ENCODE measurements at places on chromosomes 16 and 17.

GRCh38 chr16:56630134-56630533 lies 2.3 kb upstream of the MT1M start:
- no peak for DNase-seq

GRCh38 chr17:64658931-64659330 lies 3.2 kb downstream of the SMURF2 start:
- DNase-seq, result no peak

DNA sequence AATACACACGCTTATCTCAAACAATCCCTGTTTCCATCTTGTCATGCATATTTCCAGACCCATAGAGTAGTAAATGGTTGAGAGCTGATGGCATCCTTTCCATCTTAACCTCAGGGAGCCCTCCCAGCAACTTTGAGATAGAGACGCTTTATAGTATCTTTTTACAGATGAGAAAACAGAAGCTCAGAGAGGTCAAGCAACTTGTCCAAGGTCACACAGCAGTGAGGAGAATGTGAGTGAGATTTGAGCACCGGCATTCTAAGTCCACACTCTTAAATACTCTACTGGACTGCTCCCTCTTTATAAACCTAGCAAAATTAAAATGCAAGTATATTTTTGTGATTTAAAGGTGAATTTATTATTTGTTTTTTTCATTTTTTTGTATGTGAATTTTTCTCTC lies 19.9 kb upstream of the KCNG4 start:
- DNase-seq, result no peak

DNA sequence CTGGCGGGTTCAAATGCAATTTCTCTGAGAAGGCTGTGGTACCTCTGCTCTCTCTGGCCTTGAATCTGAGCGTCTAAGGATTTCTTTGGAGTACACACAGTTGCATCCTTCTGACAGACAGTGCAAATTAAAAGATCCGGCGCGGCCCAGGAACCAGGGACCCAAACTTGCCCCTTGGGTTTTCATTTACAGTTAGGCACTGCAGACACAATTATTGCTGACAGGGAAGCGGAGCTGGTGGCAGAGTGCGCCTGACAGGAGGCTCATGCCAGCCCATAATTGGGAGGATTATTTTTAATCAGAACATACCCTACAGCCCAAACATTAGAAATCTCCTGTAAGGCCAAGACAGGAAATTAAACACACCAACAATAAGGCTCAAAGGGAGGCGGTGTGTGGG lies 1023.4 kb upstream of the RBFOX1 start:
- no peak for DNase-seq

DNA sequence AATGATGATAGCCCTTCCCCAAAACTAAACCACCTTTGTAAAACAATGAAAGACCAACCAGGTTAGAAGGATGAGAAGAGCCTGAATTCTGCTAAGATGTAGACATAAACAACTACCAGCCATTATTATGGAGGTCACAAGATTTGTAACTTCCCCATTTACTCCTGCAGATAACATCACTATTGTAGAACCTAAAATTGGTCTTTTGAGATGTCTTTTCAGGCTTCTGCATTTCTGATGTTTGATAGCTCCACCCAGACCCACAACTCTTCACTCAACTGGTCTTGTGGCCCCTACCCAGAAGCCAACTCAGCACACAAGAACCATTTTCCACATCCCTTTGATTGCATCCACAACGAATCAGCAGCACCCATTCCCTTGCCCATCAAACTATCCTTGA lies 100.8 kb downstream of the TMEM132E start:
- no peak for DNase-seq

GRCh38 chr16:19305443-19305842 lies 19.9 kb downstream of the CLEC19A start:
- DNase-seq, result no peak

GRCh38 chr17:1005361-1005946 lies 8.5 kb downstream of the TIMM22 start:
- peak; percentile 79 for DNase-seq

GRCh38 chr17:66191593-66192377 lies at the start of gene CEP112:
TSS of gene CEP112 (minus strand) at chr17:66192133.
- peak; percentile 85 for DNase-seq

GRCh38 chr16:30053376-30054015 lies 12.1 kb upstream of the ALDOA start:
- DNase-seq, result no peak

- no peak for DNase-seq
Measured at GRCh38 chr16:49632795-49633184, 223.1 kb downstream of the ZNF423 start.

DNA sequence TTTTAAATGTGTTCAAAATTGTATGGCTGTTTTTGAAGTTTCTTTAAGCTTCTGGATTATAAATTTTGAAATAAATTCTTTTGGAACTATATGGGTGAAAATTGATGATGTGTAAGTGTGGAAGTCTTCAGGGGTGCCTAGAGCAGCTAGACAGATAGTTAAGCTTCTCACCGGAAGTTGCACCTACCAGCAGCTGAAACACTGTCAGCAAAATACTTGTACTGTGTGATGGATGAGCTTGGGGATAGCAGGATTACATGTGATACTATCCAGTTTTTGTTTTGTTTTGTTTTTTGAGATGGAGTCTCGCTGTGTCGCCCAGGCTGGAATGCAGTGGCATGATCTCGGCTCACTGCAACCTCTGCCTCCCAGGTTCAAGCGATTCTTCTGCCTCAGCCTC lies 19.7 kb downstream of the RBL2 start:
- no peak for DNase-seq

DNA sequence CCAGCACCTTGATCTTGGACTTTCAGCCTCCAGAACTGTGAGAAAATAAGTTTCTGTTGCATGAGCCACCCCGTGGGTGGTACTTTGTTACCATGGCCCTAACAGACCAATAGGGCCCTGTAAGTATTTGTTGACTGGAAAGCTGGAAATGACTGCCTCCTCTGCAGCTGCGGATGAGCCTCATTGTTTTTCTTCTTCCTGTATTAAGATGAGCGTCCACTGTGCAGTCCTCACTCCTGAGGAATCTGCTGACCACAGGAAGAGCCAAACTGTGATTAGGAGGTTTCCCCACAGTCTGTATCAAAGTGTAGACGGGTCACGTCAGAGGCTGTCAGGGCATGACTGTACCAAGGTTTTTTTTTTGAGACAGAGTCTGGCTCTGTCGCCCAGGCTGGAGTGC lies 12.2 kb upstream of the AKTIP start:
- DNase-seq, result no peak

DNA sequence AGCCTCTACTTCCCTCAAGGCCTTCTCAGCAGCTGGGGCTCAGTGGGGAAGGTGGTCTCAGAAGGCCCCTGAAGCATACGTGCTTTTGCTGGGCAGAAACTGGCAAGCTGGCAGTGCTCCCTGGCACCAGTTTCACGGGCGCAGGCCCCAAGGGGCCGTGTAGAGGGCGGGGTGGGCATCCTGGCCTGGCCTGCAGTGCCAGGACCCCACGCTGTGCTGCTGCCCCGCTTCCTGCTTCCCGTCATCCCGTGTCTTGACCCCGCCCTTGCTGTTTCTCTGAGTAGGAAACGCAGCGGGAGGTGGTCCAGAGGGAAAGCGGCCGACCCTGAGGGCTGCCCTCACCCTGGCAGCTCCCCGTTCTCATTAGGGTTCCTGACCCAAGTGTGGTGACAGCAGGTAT lies 6.8 kb downstream of the CDK5R1 start:
- no peak for DNase-seq

- no peak for DNase-seq
Measured at GRCh38 chr17:61537264-61537771, 53.7 kb downstream of the NACA2 start.

GRCh38 chr17:48163809-48164208 lies 56.2 kb downstream of the SNX11 start:
- no peak for DNase-seq

DNA sequence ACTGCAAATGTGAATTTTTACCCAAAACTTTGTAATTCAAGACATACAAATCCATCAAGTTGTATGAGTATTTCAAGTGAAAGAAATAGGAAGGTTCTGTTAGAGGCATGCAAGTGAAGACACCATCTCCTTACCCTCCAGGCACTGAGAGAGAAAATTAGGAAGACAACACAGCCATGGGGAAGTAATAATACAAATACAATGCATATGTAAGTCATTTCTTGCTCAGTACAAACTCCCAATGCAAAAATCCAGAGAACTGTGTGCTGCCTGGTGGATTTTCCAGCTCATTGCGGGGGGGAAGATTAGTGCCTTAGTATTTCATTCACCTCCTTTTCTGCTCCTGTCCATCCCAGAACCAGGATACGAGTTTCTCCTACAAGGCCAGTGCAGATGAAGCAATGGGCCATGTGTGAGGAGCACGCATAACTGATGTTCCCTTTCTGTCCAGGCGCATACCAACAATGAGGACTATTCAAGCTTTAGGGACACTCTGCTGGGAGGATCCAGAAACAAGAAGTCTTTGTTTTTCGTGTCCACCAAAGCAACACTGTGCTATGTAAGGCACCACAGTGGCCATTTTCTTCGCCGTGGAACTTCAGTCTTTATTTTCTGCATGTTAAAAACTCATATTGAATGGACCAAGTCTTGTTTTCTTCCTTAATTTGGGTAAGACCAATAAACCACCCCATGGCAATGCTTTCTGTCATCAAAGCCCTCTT lies 143.7 kb upstream of the RCVRN start:
- DNase-seq, result no peak

GRCh38 chr16:82157836-82158235 lies 12.2 kb downstream of the MPHOSPH6 start:
- no peak for DNase-seq

Measured in NCI-H2171 treated with DMSO at 0.1 percent for 48 hours (cell line).